Skin of body (tissue), 3 donors: ENCODE measurements at places on chromosomes 13 and 19. TPM values are rescaled to one million over a fixed set of nuclear protein-coding genes. Genes with fewer than 3 reads are reported as not detected.

Gene CFD
- 79.1 TPM for total RNA-seq

Gene ZNF491
- 3.8 TPM for total RNA-seq

Gene ETV2
- 0.79 TPM for total RNA-seq

Gene PTH2
- total RNA-seq: not detected

Gene CD209
- 5.8 TPM for total RNA-seq

Gene PRTN3
- total RNA-seq: 28.9 TPM

Gene CYSLTR2
- 2.4 TPM for total RNA-seq

Gene ZNF541
- total RNA-seq: 0.10 TPM

Gene C19orf53
- total RNA-seq: 40.6 TPM

Gene SPRY2
- total RNA-seq: 22.0 TPM

Gene TBC1D17
- 12.9 TPM for total RNA-seq
